ENCODE measurements at places on chromosomes 12 and 14.

DNA sequence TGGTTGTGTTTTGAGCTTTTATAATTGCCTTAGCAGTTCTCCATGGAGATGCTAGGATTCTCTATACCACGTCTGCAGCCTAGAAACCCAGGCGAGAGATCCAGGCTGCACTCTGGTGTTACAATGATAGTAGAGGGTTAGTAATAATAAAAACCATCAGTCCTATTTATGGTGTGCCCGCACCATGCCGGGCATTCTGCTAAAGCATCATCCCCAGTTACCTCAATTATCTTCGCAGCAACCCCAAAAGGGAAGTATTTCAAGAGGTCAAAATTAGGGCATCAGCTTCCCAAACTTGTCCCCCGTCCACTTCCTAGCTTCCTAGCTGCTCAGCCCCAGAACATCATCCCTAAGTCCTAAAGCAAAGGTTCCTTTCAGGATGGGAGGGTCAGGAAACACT is 3.2 kb downstream of the SYNE3 start:
- no peak for DNase-seq

- DNase-seq = no peak
These were observed 10.6 kb downstream of the SDS start for GRCh38 chr12:113392988-113393579.

DNA sequence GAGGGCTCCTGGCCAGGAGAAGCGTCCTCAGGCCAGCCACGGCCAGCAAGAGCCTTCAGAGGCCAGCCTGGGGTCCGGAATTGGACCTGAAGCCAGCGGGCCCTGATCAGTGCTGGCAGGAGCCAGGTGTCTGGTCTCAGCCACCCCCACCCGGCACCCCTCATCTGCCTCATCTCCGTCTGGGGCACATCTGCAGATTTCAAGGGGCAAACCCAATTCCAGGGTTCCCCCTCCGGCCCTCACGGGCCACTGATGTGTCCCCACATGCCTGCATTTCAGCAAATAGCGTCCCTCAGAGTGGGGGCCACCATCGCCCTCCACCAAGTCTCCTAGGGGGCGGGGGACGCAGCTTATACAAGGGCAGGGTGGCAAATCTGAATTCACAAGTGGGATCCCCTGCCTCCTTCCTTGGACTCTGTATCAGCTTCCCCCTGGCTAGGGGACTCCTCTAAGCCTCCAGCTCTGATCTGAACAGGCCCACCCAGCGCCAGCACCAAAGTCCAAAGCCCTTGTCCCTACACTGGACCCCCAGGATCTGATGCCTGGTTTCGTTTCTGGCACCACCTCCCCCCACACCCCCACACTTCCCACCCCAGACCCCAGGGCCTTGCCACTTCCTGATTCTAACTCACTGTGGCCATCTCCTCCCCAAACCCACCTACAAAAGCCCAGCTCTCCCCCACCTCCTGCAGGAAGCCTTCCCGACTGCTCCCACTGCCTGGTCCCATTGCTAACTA is 10.1 kb downstream of the TMEM179 start:
- DNase-seq = no peak

DNA sequence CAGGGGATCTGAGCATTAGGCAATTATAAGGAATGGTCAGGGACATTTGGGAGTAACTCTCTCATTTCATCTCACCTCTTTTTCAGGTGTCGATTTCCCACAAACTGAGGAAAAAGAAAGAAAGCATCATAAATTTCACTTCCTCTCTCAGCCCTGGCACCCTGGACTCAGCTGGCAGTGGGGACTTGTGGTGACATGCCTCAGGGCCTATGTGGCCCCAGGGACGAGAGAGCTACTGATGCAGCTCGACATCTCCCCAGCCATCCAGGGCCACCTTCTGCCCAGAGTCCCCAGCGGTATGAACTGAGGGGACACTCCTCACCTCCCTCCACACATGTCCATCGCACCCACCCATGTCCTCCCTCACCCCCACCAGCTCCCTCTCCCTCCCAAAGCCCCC is 11.7 kb downstream of the TNFRSF1A start:
- no peak for DNase-seq

- DNase-seq = peak; percentile 25
These were observed at the start of gene NKX2-8 for GRCh38 chr14:36582011-36582873. Gene NKX2-8 (minus strand): TSS chr14:36582614. CDS start chr14:36582389, 225 bp downstream.

- DNase-seq = peak; percentile 70
These were observed 10.6 kb upstream of the MAP4K5 start for GRCh38 chr14:50542941-50543418.

DNA sequence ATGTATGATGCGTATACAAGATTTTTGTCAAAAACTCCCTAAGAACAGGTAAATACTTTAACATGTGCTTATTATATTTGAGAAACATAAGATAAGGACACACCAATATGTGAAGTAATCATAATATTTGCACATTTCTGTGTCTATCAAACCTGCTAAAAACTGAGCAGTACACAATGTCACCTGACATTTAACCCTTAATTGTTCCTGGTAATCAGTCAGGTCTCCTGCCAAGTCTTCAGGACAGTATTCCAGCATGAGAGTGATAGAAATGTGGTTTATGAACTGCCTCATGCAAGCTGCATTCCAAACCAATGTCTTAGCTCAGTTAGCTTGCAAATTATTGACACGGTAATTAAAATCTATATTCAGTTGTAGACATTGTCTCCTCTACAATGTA is 4.2 kb downstream of the SOX5 start:
- DNase-seq = no peak

- peak; percentile 81 for DNase-seq
These were observed 717 bp downstream of the PKP2 start for GRCh38 chr12:32895688-32896431.

DNA sequence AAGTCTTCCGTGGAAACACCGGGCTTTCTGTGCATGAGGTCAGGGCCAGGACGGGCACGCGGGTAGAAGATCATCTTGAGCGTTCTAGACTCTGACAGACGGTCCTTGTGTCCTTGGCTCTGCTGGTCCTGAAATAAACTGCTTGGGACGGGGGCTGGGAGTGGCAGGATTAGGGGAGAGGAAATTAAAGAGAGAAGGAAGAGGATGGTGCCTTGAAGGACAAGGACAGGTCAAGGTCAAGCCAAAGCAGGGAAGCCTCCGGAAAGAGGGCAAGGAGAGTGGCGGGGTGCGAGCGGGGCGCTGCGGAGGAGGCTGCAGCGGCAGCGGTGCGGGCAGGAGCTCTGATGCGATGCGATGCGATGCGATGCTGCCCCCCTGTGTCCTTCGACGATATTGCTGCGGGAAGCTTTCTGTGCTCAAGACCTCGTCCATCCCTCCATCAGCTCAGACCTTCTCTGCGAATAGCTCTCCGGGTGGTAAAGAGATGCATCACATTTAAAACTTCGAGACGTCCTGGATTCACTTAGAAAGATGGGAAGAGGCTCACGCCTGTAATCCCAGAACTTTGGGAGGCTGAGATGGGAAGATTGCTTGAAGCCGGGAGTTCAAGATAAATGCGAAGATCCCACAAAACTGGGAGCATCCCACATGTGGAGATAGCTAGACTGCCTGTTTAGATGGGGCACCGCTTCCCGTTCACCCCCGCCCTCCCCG is 110.1 kb upstream of the TMEM132D start:
- DNase-seq = peak; percentile 52

DNA sequence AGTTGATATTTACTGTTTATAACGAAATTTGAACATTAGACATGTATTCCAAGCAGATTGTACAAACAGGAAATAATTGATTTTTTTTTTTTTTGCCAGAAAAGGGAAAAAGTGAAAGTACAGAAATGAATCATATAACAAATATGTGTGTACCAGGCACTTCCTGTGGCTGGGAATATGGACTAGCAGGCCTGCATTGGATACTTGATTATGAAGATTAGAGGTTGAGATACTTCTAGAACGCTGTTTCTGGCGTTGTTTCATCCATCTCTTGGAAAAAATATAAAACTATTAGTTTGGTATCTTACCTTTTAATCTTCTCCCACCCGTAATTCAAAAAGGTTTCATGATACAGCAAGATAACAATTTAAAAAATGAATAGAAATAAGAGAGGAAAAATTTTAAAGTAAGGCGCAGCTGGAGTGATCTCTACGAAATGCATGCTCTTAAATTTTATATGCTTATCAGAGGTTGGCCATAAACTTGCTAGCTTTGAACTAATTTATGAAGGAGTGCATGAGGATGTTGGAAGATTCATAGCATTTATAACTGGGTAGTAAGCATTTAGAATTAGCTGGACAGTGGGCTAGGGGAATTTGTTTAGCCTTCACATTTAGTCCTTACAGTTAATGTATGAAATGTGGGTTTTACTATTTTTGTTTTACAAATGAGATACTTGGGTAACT is 90.8 kb downstream of the AEBP2 start:
- DNase-seq = no peak

Measured in SW480 (cell line).